Adrenal gland (tissue), 19 donors: ENCODE measurements at places on chromosomes 1 and 21. TPM values are rescaled to one million over a fixed set of nuclear protein-coding genes. Genes with fewer than 3 reads are reported as not detected.

GRCh38 chr21:37208056-37208721 lies 58.9 kb downstream of the VPS26C start:
- H3K4me3 ChIP-seq: no peak overlapping the region
- H3K4me1 ChIP-seq: peaks cover 12% of the 10 kb centered on the region
- H3K36me3 ChIP-seq: no peaks in the 10 kb centered on the region
- peak; percentile 66 for DNase-seq
- H3K27ac ChIP-seq: peak overlapping the region; percentile 69

- H3K36me3 ChIP-seq: no peaks in the 10 kb centered on the region
- no peak for DNase-seq
- H3K27ac ChIP-seq: no peak overlapping the region
- H3K4me3 ChIP-seq: no peak overlapping the region
These were observed 54.5 kb downstream of the HMGB4 start for GRCh38 chr1:33918368-33918767.

The IQGAP3 gene
- 0.40 TPM for polyA plus RNA-seq

DNA sequence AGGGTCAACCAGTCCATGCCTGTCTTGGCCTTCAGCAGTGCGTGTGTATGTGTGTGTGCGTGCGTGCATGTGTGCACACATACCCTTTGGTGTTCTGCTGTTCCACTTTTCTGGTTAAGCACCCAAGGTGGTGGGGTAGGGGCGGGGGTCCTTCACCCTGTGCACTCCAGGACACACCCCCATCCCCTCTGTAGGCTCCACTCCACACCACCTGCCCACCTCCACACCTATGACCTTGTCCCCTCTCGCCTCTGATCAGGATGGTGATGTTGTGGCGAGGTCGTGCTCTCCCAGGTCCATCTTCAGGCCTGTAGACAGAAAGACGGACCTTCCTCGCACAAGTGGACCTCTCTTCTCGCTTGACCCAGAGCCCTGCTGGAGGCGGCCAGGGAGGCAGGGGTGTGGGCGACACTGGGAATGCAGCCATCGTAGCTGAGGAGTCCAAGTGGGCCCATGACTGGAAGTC lies 44.6 kb downstream of the WDR4 start:
- H3K4me3 ChIP-seq: no peak overlapping the region
- DNase-seq: peak; percentile 15
- no peaks in the 10 kb centered on the region for H3K36me3 ChIP-seq
- no peaks in the 10 kb centered on the region for H3K27me3 ChIP-seq

DNA sequence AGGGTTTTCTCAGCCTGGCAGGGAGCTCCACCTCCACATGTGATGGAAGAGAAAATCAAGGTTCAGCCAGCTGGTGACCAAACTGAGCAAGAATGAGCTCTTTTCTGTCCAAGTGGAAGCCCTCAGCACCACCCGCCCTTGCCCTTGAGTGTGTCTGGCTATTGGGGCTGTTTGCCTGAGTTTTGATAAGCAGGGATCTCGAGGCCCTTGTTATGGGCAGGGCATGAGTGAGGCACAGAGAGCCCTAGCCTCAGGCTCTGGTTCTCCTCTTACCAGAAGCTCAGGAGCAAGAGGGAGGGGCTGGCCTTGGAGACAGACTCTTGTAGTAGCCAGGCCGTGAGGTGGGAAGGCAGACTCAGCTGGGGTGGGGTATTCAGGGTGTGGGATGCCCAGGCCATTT lies 37.5 kb upstream of the ARF1 start:
- H3K4me3 ChIP-seq: no peak overlapping the region
- H3K36me3 ChIP-seq: no peaks in the 10 kb centered on the region
- no peak overlapping the region for H3K27ac ChIP-seq

GRCh38 chr1:19484798-19485361 lies 459 bp downstream of the CAPZB start:
- peak overlapping the region; percentile 100 for H3K27ac ChIP-seq
- peak; percentile 39 for DNase-seq
- peaks cover 7% of the 10 kb centered on the region for H3K36me3 ChIP-seq
- no peaks in the 10 kb centered on the region for H3K27me3 ChIP-seq

The TMCO4 gene
- polyA plus RNA-seq: 42.6 TPM

GRCh38 chr1:30914931-30915330 lies 6.4 kb upstream of the SDC3 start:
- no peaks in the 10 kb centered on the region for H3K27me3 ChIP-seq
- no peaks in the 10 kb centered on the region for H3K36me3 ChIP-seq
- H3K4me3 ChIP-seq: no peak overlapping the region
- DNase-seq: peak; percentile 16
- H3K27ac ChIP-seq: no peak overlapping the region

The REN gene
- 0.80 TPM for polyA plus RNA-seq

DNA sequence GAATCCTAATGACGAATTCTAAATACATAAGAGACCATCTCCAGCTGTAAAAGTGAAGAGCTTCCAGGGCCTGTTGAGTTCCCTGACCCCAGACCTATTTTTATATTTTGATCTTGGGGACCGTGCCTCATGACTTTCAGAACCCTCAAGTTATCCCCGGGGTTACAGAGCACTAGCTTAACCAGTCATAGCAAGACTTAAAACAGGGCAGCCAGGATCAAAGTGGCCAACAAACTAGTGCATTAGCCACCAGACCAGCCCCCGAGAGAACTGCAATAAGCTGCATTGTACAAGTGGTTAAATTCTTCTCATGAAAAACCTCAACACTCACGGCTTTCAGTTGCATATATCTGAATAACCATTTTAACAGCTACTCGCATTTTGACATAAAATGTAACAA lies 183.0 kb downstream of the BARHL2 start:
- DNase-seq: no peak
- H3K27me3 ChIP-seq: no peaks in the 10 kb centered on the region
- H3K27ac ChIP-seq: no peak overlapping the region
- no peak overlapping the region for H3K4me3 ChIP-seq
- no peaks in the 10 kb centered on the region for H3K36me3 ChIP-seq

- no peaks in the 10 kb centered on the region for H3K36me3 ChIP-seq
- H3K4me3 ChIP-seq: no peak overlapping the region
- no peak for DNase-seq
These were observed 2.0 kb downstream of the USP33 start for GRCh38 chr1:77757603-77758002.

DNA sequence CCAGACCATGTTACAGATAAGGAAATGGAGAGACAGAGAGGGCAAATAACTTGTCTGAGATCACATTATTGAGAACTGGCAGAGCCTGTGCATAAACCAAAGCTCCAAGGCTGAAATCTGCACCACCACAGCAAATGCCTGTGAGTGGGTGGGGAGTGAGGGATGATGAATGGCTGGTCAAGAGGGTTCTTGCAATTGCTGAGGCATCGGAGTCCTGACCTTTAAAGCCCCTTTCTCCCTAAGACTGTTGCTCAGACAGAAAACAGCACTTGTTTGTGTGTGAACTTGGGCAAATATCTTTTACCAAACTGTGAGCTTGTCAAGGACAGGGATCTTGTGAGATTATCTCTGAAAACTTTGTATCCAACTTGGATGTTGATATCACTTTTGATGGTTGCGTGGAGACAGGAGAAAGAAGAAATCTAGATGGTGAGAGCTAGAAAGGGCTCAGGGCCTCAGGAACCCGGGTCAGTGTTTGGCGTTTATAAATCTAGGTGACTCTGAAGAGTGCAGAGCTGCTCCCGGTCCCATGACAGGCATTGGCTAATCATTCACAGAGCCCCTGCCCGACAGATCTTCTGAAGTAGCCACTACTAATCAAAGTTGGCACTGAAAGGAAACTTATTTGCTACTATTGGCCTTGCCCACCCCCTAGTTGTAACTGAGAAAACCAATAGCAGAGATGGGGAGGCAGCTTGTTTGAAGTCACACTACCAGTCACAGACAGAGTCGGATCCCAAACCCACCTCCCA lies 122.3 kb downstream of the FOXD2 start:
- no peak for DNase-seq
- no peaks in the 10 kb centered on the region for H3K36me3 ChIP-seq
- no peak overlapping the region for H3K27ac ChIP-seq
- H3K4me3 ChIP-seq: no peak overlapping the region
- no peaks in the 10 kb centered on the region for H3K4me1 ChIP-seq
- H3K27me3 ChIP-seq: no peaks in the 10 kb centered on the region

The TSTD1 gene
- 57.8 TPM for polyA plus RNA-seq
